GM12864 (cell line): ENCODE measurements at places on chromosomes 2 and 18.

DNA sequence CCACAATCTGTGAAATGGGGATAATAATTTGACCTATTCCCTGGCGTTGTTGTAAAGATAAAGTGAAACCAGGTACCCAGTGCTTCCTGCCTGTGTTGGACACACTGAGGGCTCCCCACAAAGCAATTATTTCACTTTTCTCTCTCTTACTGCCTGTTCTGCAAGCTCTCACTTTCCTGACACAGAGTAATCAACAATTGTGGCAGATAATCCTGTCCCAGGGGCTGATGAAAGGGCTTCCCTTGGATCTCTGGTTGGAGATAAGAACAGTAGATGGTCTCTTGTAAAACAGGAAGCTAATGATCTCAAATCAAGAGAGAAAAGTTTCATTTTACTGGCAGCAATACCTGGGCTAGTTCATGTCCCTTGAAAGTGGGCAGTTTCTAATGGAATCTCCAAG is 190.4 kb upstream of the EPHA4 start:
- no peak for DNase-seq

DNA sequence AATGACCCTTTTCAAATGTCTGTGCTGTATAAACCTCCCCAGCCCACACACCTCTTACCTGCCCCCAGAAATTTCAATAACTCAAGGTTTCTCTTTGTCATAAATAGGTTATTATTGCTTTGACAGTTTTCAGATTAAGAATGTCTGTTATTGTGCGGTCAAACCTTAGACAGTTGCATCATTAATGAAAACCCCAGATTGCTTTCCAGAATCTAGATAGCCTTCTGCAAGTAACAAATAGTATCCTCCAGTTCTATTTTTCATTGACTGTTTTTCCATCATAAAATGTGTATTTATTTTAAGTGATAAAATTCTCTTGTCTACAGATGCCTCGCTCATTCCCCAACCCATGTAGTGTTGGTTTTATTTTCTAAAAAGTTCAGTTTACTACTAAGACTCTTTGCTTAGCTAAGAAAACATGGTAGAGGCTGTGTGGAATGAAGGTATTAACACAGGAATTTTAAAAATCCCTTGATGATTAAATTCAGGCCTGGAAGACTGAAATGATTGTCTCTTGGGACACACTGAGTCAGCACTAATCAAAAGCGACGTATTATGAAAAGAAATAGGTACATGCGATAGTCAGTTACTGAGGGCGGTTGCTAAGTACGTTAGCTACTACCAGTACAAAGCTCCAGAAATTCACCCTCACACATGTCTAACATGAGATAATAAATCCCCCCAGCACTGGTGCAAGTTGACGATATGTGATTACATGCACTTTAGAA is 38.4 kb upstream of the ITGAV start:
- no peak for DNase-seq

GRCh38 chr2:216492597-216493333 is 5.9 kb upstream of the RPL37A start:
- DNase-seq = no peak

GRCh38 chr2:150159300-150159699 is 328.2 kb downstream of the RND3 start:
- no peak for DNase-seq

DNA sequence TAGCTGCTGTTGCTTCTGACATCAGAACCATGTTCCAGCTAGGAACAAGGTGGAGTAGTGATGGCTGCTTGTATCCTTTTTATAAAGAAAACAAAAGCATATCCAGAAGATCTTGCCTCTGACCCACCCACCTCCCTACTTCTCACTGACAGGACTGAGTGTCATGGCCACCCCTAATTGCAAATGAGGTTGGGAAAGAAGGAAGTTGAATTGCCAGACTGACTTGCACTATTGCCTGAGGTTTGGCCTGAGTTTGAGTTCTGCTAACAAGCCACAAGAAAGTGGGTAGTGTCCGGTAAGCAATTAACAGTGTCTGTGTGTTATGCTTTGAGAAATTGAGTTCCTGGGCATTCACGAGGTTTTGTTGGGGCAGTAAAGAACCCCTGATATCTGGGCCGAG is 22.8 kb downstream of the SGPP2 start:
- DNase-seq = no peak

DNA sequence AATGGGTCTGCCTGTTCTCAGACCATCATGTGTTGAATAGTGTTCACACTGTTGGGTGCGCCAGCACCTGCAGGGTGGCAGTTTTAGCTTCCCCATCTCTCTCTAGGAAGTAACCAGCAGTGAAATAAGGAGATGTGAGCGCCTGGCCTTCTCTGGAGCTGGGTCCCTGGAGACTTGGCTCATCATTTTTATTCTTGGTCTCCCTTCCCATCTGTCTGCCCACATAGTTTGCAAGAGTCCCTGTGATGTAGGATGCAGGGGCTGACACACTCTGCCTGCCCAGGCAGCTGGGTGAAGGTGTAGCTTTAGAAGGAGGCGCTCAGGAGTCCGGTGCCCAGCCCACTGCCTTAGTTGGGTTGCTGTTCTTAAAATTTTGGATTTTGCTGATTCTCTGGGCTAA is 172.2 kb downstream of the LDLRAD4 start:
- DNase-seq = no peak

DNA sequence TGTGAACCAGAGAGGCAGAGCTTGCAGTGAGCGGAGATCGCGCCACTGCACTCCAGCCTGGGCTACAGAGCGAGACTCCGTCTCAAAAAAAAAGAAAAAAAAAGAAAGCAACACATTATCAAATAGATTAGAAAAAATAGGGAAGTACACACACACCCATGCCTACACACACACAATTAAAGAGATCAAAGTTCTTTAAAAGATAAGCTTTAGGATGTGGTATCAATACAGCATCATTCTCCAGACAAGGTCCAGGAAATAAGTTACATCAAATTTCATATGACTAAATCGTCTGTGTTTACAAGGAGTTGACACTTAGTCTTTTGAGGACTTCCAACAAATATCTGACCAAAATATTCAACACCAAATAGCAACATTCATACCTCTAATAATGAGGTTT is 25.7 kb downstream of the PGAP1 start:
- no peak for DNase-seq

DNA sequence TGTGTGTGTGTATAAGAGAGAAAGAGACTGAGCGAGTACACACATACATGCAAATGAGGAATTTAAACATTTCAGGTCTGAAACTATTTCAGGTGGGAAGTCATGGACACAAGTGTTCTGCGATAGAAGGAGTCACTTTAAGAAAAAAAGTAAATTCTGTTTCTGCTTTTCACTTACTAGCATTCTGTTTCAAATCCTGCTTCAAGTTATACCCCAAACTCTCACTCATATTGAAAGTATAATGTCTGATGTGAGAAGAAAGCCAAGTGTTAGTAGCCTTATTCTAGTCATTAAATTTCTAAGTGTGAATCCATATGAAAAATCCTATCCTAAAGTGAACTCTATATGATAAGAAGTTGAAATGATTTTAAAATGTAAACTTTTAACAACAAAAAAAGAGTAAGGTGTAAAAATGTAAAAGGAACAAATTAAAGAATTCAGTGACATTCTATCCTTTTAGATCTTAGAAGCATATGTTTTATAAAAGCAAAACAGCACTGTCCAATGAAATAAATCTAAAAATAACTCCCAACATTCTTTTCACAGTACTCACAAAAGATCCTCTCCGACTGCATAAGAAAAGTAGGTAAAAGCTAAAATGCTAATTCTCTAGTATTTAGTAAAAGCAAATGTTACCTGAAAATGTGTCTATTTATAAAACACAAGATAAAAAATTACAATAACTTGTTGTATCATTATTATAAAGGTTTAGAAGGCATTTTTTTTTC is 570.6 kb downstream of the ZEB2 start:
- no peak for DNase-seq
